HepG2 (cell line): ENCODE measurements at places on chromosomes 1 and 21. TPM values are rescaled to one million over a fixed set of nuclear protein-coding genes. Genes with fewer than 3 reads are reported as not detected.

DNA sequence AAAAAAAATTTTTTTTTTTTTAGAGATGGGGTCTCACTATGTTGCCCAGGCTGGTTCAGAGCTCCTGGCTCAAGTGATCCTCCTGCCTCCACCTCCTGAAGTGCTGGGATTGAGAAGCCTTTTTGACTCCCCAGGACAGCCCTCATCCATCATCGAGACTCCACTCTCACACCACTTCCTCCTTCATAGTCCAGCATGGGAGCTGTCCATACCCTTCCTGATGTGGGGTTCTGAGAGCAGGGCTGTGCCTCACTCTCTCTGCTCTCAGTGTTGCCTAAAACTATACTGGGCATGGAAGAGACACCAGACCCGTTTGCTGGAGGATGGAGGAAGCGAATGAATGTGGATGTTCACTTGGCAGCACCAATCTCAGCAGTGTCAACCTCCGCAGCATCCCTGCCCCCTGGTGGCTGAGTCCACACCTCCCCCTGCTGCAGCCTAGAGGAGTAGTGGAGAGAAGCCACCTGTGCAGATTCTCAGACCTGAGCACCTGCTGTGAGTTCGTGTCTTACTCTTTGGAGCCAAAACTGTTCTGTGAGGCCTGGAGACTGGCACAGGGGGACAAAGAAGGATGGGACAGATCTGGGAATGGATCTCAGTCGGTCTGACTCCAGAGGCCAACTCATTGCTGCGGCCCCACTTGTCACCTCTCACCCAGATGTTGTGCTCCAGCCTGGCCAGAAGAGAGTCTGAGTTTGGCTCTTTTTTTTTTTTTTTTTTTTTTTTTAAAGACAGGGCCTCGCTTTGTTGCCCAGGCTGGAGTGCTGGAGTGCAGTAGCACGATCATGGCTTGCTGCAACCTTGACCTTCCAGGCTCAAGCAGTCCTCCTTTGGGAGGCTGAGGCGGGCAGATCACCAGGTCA lies 17.7 kb downstream of the TINAGL1 start:
- peak; percentile 62 for DNase-seq

DNA sequence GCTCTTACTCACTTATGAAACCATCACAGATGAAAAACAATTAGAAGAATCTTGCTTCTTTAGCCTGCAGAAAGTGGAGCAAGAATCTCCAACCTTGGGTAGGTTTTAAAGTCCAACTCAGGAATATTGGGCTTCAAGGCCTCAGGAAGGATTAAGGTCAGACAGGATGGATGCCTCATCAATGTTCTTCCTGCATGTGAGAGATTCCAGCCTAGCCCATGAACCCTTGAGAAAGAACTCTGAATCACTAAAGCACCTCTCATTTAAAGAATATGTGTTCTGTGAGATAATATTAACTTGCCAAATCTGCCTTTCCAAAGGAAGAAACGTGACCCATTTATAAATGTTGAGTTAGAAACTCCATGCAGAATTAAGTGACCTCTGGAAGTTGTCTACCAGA lies 345.2 kb upstream of the CAMK1G start:
- DNase-seq, result no peak

DNA sequence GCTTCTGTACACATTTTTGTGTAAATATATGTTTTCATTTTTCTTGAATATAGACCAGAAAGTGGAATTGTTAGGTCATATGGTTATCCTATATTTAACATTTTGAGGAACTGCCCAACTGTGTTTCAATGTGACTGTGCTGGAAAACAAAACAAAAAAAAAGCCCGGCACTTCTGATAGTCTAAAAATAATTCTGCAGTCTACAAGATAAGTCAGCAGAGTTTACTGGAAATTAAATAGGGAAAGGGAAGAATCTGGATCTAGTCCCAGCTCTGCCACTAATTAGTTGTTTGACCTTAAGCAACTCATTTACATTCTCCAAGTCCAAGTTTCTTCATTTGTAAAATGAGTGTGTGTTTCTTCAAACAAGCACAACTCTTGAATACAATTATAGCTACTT lies 869.1 kb upstream of the B3GALT2 start:
- DNase-seq, result no peak

Gene NEXN
- polyA plus RNA-seq, result 0.07 and 0.14 TPM in 2 replicates

- no peak for DNase-seq
Observed at GRCh38 chr21:46253610-46254124, 25.1 kb upstream of the LSS start.

Gene PTPN7
- polyA plus RNA-seq, result 0.05 TPM in 1 of 2 replicates, not detected in the other

- no peak for DNase-seq
Observed at GRCh38 chr1:51729824-51730301, 113.0 kb downstream of the OSBPL9 start.

Gene S100B
- polyA plus RNA-seq, result not detected in 2 replicates

DNA sequence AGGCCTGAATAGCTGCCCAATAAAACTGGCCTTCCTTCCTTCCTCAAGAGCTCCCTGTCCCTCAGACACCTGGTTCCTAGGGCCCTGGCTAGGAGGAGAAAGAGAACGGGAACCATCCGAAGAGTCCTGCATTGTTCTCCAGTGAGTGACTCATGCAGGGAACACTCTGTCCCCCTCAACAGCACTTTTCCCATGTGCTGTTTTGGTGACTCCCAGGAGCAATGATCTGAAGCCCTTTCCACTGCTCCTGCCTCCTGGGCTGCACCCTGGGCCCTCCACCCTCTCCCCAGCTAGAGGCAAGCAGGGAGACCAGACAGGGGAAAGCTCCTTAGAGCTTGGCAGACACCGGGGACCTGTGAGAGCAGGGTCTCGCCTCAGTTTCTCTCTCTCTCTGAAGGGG lies 18.9 kb downstream of the TNNT2 start:
- no peak for DNase-seq

DNA sequence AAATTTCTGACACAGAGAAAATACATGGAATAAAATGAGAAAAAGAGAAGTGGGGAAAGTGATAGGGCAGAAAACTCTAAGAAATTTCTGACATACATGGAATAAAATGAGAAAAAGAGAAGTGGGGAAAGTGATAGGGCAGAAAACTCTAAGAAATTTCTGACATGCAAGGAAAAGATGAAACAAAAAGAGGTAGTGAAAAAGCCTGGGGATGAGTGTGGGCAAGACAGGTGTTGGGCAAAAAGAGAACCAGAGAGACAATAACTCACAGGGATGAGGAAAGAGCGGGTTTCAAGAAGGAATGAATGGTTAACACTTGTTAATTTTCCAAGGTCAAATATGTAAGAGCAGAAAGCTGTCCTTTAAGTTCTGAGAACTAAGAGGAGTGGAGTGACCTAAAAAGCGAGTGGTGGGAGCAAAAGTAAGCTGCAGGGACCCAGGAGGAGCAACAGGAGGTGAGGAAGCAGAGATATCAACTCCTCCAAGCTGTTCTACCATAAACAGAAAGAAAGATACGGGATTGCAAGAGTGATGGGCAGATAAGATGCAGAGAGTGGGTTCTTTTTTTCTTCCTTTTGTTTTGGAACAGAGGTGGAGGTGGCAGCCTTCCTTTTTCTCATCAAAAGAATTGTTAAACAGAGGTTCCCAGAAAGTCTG lies 29.9 kb upstream of the EXO1 start:
- no peak for DNase-seq

DNA sequence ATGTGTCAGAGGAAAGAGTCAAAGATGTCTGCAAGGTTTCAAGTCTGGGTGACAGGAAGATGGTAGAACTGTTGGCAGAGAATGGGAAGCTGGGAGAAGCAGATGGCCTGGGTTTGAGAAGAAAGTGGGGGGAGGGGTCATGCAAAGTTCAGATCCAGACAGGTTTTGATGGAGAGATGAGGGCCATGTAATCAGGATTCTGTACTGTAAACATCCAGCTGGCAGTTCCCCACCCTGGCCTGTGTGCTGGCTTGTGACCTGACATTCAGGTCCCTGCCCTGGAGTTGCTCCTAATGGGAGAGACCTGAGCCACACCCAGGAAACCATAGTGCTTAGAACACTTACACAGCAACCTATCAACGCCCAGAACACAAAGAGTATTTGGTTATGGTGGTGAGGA lies 15.6 kb upstream of the ETV3 start:
- DNase-seq, result no peak

Gene PTGFR
- not detected in 2 replicates for polyA plus RNA-seq

Gene GPR161
- 0.13 TPM in 2 replicates for polyA plus RNA-seq

Gene ELF3
- 55.1 and 85.6 TPM in 2 replicates for polyA plus RNA-seq
